ENCODE measurements at places on chromosomes 4 and X.

- no peak for DNase-seq
Measured at GRCh38 chr4:176443646-176444409, 124.1 kb downstream of the SPCS3 start.

DNA sequence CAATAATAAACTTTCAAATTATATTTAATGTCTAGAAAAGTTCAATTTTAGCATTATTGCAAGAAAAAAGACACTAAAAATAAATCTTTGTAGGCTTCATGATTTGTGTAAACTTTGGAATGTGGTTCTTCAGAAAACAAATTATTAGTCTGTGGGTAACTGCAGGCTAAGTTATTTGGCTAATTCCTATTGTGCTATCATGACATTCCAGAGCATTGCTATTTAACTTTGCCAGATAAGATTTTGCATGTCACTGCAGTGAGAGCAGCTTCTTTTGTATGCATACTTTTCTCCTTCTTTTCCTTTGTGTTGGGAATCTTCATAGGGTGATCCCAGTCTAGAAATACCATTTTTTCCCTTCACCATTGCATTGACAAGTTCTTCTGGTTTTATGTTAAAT lies 130.0 kb downstream of the AWAT2 start:
- DNase-seq: no peak

DNA sequence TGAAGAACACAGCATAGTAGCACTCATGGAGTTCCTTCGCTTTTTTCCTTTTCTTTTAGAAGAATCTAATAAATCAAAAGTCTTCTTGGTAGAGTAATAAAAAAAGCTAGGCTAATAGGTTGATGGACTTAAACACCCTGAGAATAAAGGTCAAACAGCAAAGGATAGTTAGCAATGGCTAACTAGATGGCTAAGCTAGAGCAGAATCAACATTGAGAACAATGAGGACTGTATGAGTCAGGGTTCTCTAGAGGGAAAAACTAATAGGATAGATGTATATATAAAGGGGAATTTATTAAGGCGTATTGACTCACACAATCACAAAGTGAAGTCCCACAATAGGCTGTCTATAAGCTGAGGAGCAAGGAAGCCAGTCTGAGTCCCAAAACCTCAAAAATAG lies 550.9 kb downstream of the GLUD2 start:
- no peak for DNase-seq

GRCh38 chr4:106627051-106627450 lies 258.5 kb upstream of the GIMD1 start:
- no peak for DNase-seq

- DNase-seq: no peak
Measured at GRCh38 chrX:143642426-143642825, 6.5 kb upstream of the SLITRK4 start.

GRCh38 chr4:182585321-182585720 lies 331.9 kb downstream of the DCTD start:
- DNase-seq: no peak

- no peak for DNase-seq
Measured at GRCh38 chrX:2397229-2398063, 103.3 kb downstream of the DHRSX start.

DNA sequence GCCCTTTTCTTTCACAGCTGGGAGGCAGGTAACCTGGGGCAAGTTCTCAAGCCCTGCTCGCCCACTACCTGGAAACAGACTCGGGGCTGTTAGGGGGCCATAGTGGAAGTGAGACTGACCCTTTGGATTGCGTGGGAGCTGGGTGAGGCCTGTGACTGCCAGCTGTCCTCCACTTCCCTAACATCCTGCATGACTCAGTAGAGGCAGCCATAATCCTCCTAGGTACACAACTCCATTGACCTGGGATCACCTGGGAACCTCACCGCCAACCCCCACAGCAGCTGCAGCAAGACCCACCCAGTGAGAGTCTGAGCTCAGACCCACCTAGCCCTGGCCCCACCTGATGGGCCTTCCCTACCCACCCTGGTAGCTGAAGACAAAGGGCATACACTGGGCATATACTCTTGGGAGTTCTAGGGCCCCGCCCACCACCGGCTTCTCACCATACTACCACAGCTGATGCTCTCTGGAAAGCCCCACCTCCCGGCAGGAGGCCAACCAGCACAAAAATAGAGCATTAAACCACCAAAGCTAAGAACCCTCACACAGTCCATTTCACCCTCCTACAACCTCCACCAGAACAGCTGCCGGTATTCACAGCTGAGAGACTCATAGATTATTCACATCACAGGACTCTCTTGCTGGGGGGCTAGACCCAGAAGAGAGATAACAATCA lies 61.1 kb upstream of the DCTD start:
- peak; percentile 44 for DNase-seq

DNA sequence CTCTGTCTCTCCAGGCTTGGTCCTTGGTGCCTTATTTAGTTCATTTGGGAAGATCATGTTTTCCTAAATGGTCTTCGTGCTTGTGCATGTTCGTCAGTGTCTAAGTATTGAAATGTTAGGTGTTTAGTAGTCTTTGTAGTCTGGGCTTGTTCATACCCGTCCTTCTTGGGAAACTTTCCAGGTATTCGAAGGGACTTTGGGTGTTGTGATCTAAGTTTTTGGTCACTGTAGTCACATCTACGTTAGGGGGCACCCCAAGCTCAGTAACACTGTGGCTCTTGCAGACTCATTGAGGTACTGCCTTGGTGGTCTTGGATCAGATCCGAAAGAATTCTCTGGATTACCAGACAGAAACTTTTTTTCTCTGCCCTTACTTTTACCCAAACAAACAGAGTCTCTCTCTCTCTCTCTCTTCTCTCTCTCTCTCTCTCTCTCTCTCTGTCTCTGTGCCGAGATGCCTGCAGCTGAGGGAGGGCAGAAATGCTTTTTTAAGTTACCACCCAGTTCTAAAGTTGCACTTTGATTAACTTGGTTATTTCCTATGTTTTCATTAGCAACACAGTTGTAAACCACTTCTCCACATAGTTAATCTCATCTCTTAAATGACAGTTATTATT lies 67.6 kb upstream of the SLC7A3 start:
- DNase-seq: peak; percentile 19

- peak; percentile 48 for DNase-seq
Measured at GRCh38 chr4:11548597-11549082, 119.9 kb upstream of the HS3ST1 start.

DNA sequence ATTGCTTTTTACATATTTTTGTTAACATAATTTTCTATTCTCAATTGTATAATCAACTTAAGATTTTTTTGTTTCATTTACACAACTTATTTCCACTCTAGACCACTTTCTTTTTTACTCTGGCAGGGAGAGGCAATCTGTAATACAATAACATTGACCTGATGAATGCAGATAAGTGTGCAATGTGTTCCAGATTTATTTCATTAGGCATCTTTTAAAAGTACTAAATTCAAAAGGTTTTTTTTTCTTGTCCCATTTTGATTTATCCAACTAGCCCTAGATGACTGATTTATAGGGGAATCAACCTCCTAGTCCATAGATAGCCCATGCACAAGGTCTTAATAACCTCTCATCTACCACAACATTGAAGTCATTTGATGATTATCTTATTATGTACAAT lies 55.5 kb upstream of the AGTR2 start:
- DNase-seq: no peak

- DNase-seq: no peak
Measured at GRCh38 chrX:131399678-131400428, 110.7 kb upstream of the IGSF1 start.

DNA sequence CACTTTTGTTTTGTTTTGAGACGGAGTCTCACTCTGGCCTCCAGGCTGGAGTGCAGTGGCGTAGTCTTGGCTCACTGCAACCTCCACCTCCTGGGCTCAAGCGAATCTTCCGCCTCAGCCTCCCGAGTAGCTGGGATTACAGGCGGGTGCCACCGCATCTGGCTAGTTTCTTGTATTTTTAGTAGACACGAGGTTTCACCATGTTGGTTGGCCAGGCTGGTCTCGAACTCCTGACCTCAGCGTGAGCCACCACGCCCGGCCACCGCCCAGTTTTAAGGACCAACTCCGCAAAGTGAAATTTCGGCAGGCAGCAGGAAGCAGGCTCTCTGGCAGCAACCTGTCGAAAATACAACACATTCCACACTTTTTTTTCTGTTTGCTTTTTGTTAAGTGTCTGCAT lies 13.4 kb downstream of the DHRSX start:
- no peak for DNase-seq

- peak; percentile 59 for DNase-seq
Measured at GRCh38 chr4:22356987-22357596, 158.8 kb downstream of the ADGRA3 start.

DNA sequence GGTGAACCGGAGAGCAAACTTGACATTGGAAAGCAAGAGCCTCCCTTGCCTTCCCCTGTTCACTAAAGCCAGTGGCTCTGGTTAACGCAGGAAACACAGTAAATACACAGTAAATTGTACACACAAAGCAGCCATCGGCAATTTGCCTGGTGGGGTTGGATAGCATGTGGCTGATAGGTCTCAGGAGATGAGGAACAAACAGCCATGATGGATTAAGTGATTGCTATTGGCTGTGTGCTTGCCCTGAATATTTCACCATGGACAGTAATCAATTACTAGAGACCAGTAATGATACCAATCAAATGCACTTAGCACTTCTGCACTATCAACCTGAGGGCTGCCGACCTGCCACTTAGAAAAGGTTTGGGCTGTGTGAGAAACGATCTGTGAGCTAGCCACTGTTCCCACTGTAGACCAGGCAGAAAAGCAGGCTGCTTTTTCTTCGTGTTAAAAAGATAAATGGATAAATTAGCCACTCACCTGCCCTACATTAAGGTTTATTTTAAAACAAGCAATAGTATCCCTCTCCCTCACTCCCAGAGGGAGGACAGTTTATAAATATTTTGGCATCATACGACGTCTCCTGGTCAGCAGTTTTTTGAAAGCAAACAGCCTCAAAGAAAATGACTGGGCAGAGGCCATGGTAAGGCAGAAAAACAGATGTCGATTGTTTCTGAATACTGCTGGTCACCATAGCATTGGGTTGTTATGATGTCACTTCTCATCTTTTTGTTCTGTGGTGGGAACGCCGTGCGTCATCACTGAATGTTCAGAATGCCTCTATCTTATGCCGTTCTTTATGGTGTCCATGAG lies 167.1 kb downstream of the MAML3 start:
- DNase-seq: no peak

- no peak for DNase-seq
Measured at GRCh38 chr4:168531305-168531704, 34.5 kb downstream of the PALLD start.

DNA sequence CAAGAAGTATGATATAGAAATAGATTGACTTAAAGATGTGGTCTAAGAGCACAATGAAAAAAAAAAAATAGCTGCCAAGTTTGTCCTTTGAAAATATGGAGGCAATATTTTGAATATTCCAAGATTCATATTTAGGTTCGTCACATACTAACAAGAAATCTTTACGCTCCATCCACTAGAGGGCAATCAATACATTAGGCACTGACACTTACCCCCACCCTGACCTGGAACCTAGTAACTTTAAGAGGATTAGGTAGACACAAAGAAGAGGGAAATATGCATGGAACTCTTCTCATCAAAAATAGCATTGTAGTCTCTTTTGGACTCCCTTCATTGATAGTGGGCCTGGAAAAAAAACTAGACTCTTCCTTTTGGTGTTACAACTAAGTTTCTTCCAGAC lies 1108.1 kb downstream of the PCDH19 start:
- peak; percentile 16 for DNase-seq

DNA sequence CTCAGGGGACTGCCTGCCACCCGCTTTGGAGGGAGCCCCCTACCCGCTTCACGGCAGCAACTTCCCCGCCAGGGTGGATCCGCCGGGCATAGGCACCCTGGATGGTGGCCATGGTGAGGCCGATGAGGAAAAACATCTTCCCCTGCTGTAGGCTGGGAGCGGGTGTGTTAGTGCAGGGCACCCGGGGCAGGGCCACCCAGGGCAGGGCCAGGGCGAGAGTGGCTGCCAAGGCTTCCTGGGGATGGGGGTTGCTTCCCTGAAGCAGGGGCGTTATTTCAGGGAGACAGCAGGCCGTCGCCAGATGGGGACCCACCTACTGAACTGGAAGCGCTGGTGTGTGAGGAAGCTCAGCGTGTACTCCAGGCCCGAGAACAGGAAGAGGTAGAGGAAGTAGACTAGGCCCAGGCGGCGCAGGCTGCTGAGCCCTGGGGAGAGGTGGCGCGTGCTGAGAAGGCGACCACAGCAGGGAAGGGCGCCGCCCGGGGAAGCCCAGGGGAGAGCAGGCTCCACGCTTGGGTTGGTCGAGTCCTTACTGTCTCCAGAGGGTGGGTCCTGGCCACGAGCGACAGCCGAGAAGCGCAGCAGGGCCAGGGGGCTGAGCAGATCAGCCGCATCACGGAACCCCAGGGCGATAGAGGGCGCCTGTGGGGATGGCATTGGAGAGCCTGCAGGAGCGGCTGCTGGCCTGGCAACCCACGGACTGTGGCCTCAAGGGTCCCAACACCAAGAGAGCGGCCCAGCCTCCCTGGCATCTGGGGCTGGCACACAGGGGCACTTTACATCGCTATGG lies 31.5 kb downstream of the NOP14 start:
- no peak for DNase-seq

DNA sequence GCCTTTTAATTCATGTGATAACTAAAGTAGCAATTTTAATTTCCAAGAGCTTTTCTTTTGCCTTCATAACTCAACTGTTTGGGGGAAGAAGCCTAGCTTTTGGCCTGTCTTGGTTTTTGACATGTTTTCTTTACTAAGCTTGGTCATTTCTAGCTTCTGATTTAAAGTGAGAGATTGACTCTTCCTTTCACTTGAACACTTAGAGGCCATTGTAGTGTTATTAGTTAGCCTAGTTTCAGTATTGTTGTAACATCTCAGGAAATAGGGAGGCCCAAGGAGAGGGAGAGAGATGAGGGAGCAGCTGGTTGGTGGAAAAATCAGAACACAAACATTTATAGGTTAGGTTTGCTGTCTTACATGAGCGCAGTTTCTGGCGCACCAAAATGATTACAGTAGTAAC lies 44.8 kb downstream of the DCLK2 start:
- DNase-seq: no peak

DNA sequence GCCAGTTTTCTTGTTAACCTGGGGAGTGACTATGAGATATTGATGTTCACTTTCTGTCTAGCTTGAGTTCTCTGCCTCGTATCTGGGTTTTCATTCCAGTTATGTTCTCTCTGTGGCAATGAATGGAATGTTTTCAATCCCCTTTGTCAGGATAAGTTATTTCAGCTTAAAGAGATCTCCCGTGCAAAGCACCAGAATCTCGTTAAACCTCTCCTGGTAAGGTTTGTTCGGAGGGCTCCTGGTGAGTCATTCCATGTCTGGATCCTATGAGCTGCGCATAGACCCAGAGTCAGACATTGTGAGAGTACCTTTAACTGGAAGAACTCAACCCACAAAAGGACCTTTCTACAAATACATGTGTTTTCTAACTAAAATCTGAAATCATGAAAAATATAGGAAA lies 51.0 kb downstream of the KDR start:
- peak; percentile 10 for DNase-seq

DNA sequence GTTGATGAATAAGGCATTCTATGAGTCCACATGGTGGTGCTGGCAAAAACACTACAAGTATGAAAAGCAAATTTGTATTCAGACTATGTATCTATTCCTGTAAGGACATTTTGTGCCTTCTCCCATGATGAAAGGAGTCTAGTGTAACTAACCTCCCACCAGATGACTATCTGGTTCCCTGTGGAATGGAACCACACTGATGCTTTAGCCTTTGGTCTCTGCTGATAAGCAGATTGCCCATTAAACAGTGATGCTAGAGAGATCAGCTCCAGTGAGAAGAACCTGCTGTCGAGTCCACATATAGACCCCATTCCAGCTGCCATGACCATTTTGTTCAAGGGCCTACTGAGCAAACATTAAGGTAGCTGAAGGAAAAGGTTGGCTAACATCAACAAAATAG lies 10.5 kb upstream of the THOC2 start:
- no peak for DNase-seq

All from H4 (cell line).